Stimulated activated effector memory CD8-positive, alpha-beta T cell treated with anti-CD3 and anti-CD28 coated beads, Interleukin-12 subunit alpha, Interleukin-12 subunit beta, amount 100 ng/mL, for 72 hours (primary cell): ENCODE measurements at places on chromosomes 12 and 14.

DNA sequence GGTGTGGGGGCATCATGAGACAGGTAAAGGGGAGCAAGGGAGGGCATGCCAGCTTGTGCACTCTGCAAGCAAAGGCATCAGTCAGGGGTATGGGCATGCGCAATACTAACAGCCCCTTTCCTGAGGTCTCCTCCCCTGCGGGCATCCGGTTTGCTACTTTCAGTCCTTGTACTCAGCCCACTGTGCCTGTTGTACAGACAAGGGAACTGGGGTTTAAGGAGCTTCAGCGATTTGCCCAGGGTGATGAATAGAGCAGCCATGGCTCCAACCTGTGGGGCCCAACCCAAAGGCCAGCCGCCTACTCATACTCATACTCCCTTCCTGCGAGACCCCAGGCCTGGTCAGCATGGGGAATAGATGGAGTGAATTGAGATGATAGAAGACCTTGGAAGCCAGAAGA, 66.7 kb downstream of the GALNT16 start:
- DNase-seq, result no peak

GRCh38 chr14:73889376-73889775, 2.7 kb downstream of the ZNF410 start:
- no peak for DNase-seq

GRCh38 chr12:20420557-20420956, 52.2 kb downstream of the PDE3A start:
- DNase-seq, result no peak

GRCh38 chr14:69317102-69317755, 57.3 kb downstream of the GALNT16 start:
- DNase-seq, result no peak

DNA sequence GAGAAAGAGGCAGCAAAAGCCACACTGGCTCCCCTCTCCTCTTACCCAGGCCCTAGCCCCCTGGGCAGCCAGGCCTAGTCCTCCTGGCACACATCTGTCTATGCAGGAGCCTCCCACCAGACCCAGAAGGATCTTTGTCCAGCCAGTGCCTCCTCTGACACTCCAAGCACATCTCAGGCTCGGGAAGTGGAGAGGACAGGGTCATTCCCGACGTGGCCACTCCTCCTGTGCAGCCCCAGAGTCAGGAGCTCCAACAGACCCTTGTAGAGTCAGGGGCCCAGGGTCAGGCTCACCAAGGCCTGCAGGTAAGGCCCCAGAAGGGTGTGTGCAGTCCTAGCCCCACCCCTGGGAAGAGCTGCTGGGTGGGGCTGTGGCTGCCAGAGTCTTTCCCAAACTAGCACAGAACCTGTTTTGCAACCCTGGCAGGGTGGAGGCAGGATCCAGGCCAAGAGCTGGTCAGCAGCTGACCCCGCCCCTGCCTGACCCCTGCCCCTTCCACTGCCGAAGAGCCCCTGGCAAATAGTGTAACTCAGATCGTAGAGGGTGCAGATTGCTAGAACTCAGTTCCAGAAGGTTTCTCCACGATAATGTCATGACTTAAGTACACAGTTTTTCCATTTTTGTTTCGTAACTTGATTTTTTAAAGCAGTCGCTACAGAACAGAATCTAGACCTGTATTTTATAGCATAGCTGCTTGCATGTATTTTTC, 26.6 kb upstream of the PNMA1 start:
- no peak for DNase-seq

GRCh38 chr14:86912709-86913108, 1080.3 kb downstream of the GALC start:
- DNase-seq, result no peak

- no peak for DNase-seq
Observed at GRCh38 chr12:124923905-124924734, 9.7 kb upstream of the UBC start.

GRCh38 chr14:64200170-64200569, 94.0 kb downstream of the ESR2 start:
- DNase-seq, result no peak

DNA sequence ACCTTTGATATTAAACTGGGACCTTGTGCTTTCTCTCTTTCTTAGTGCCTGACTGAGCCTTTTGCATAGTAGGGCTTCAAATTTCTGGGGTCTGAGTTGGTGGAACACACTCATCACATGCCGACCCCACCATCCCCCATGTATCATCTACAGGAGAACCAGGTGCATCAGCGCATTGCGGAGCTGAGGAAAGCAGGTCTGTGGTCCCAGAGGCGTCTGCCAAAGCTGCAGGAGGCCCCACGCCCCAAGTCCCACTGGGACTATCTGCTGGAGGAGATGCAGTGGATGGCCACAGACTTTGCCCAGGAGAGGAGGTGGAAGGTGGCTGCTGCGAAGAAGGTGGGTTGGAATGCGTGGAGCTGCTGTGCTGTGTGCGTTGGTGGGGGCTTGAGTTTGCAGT, 37.8 kb downstream of the EP400 start:
- no peak for DNase-seq

- DNase-seq, result no peak
Observed at GRCh38 chr12:40762072-40762471, 69.8 kb downstream of the CNTN1 start.
